ENCODE measurements at places on chromosomes 2 and 18. TPM values are rescaled to one million over a fixed set of nuclear protein-coding genes. Genes with fewer than 3 reads are reported as not detected.
A peak's percentile ranks its signal among the peaks of the same experiment; 100 is the strongest.

- DNase-seq = peak; percentile 65
Observed at GRCh38 chr2:24382363-24383073, 22.2 kb upstream of the ITSN2 start.

DNA sequence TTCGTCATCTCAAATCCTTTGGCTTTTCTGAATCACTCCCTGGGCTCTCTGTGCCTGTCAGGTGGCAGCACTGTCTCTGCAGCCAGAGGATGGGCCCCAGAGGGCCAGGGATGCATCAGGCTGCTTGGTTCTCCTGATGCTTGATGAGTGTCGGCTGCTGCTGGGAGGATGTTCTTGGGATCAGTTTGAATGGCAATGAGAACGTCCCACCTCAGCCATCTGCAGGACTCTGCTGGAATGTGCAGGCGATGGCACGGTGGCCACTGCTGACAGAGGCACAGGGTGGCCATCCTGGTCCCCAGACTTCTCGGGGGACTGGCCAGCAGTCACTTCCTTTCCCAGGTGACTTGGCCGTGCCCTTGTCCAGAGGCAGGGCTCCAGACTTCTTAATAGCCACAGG lies 146.0 kb downstream of the FAM210A start:
- DNase-seq = no peak

- DNase-seq = no peak
Observed at GRCh38 chr2:43486603-43487002, 109.2 kb downstream of the THADA start.

DNA sequence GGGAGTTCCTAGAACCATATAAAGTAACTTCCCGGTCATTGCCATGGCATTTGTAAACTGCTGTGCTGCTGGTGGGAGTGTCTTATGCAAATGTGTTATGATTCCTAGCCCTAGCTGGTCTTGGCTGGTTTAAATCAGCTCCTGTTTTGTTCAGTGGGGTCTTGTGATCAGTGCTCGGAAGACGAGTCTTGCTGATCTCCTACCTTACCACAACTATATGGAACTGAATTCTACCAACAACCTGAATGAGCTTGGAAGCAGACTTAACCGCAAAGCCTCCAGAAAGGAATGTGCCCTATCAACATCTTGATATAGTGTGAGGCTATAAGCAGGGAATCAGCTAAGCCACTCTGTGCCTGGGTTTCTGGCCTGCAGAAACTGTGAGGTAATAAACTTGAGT lies 33.5 kb downstream of the POLE4 start:
- no peak for DNase-seq

GRCh38 chr2:26891-27290 lies 19.4 kb downstream of the FAM110C start:
- no peak for DNase-seq

Gene APCDD1
- total RNA-seq = 10.6 TPM

DNA sequence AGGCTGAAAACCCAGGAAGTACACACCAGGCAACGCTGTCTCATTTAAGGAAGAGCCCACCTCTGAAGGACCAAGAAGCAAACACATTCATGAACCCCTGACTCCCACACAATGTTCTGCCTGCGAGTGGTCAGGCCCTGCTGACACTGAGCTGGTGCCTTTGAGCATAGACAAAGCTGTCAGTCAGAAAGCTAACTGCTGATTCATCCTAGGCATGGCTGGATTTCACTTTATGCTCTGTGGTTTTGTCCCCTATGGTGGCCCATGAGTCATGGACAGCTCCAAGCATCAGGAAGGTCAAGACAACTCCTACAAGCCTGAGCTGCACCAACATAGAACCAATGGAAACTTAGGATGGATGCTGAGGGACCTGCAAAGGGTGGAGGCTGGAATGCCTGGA lies 78.9 kb downstream of the UXS1 start:
- DNase-seq = no peak

DNA sequence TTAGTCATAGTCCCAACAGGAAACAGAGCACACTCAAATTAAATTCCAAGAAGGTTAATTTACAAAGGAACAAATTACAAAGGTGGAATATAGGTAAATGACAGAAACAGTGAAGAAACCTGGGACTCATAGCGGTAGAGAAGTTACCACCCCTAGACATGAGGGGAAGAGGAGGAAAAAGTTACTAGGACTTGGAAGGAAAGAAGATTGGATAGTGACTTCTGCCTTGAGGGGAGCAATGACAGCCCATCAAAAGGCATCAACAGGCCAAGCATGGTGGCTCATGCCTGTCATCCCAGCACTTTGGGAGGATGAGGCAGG lies 2.4 kb upstream of the PDE11A start:
- no peak for DNase-seq

Gene RRM2
- 4.1 TPM for total RNA-seq

GRCh38 chr2:2640818-2641217 lies 309.7 kb upstream of the MYT1L start:
- no peak for DNase-seq

DNA sequence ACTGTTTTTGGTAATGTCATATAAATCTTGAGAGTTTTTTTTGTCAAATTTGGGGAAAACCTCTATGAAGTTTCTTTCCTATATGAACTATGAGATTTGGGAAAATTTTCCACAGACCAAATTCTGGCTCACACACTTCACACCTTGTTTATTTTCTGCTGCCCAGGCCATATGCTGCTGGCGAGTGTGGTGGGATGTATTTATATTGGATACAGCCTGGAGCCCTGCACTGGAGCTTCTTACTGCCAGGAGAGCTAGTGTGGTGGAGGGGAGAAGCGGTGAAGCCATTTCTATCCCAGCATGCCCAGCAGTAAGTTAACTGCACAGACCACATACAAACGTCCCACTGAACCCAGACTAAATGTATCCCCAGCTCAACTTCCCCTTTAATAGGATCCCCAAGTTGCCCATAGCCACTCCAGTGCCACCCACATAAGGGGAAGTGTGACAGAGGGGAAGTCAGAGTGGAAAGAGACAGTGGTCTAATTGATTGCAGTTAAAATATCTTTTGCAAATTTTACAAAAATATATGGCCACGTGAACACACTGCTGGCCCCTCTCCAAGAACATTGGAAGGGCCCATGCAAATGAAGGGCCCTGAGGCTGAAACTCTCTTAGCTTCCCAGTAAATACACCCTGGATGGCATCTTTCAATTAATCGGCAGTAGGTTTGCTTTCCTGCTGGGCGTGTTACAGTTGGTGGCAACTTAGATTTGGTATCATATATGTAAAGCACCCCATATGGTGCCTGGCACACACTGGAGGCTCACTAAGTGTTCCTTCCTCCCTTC lies 146.6 kb upstream of the ITGA6 start:
- DNase-seq = no peak

Gene RALBP1
- total RNA-seq = 26.5 TPM

Gene DTNA
- 46.5 TPM for total RNA-seq

DNA sequence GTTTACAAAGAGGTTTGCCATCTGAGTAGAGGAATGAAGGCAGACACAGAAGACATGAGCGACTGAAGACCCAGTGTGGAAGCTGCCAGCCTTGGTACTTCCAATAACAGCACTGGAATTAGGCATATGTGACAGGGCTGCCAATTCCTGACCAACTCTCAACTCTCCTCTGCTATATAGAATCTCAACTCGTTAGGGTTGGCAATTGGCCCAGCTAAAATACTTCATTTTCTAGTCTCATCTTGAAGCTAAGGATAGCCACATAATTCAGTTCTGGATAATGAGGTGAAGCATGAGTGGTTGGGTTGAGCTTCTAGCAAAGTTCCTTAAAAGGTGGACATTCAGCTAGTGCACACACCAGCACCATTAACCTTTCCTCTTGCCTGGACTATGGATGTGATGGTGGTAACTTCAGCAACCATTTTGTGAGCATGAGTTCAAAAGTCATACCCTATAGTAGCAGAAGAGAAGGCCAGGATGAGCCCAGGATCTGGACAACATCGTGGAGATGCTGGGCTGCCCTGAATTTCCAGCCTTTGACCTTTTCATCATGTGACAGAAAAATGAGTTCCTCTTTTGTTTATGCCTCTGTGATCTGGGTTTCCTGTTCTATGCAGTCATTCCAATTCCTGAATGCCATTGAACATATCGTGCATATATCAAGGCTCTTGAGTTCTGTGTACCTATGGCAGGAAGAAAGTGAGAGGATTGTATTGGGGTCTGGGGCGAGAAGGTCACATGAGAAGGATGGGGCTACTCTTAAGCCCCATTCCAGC lies 68.1 kb upstream of the HAAO start:
- no peak for DNase-seq

Gene SERPINB7
- total RNA-seq = not detected

DNA sequence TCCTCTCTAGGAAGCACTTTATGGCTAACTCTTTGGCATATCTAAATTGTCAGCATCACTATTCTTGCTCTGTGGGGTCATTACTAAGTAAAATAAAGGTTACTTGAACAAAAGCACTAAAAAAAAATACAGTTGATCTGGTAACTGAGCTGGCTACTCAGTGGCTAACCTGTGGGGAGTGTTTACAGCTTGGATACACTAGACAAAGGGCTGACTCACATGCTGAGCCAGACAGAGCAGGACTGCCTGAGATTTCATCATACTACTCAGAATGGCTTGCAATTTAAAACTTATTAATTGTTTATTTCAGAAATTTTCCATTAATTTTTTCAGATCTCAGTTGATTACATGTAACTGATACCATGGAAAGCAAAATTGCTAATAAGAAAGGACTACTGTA lies 1690.4 kb upstream of the SLC39A10 start:
- no peak for DNase-seq

- no peak for DNase-seq
Observed at GRCh38 chr18:76195601-76196000, 299.4 kb downstream of the ZNF516 start.

DNA sequence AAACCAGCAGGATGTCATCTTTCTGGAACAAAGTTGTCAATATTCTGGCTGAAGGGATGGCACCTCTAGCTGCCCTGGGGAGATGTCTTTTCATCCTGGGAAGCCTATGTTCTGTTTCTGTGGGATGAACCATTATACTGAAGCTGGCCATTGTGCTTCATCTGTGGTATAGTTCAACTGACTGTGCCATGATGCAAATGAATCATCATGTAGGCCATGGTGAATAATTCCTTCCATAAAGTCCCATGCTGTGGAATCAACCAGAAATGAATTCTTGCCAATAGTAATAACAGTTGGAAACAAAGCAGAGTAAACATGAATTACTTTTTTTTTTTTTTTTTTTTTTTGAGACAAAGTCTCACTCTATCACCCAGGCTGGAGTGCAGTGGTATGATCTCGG lies 64.1 kb upstream of the CNGA3 start:
- no peak for DNase-seq

Gene GALNT14
- 10.2 TPM for total RNA-seq

GRCh38 chr2:179545024-179545423 lies 280.4 kb upstream of the SESTD1 start:
- no peak for DNase-seq

Gene RIT2
- total RNA-seq = 29.3 TPM

GRCh38 chr18:48328473-48329210 lies 80.5 kb downstream of the ZBTB7C start:
- no peak for DNase-seq

DNA sequence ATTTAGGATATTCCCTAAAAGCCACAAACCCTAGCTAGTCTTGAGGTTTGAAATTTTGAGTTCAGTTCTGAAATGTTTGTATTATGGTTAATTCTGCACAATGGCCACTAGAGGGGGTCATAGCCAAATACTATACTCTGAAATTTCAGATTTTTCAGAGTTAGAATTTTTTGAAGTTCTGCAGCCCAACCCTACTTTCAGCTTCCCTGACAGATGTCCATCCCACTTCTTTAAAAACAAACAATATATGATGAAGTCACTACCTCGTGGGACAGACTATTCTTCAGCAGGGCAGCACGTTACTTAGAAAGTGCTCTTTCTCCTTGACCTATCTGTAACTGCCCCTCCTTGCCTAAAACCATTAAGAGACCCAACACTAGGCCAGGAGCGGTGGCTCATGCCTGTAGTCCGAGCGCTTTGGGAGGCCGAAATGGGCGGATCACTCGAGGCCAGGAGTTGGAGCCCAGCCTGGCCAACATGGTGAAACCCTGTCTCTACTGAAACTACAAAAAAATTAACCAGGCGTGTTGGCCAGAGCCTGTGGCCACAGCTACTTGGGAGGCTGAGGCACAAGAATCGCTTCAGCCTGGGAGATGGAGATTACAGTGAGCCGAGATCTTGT lies 48.2 kb upstream of the PAPOLG start:
- DNase-seq = peak; percentile 12

Gene IL36A
- total RNA-seq = not detected

Gene COA5
- 60.7 TPM for total RNA-seq

Gene CD302
- 1.6 TPM for total RNA-seq

Gene ANKRD29
- total RNA-seq = 2.4 TPM

GRCh38 chr2:67318563-67318962 lies 78.6 kb upstream of the ETAA1 start:
- no peak for DNase-seq

- no peak for DNase-seq
Observed at GRCh38 chr18:25819746-25820363, 270.6 kb downstream of the SS18 start.

- no peak for DNase-seq
Observed at GRCh38 chr2:64295326-64296139, 151.3 kb upstream of the PELI1 start.

Gene TUBA4B
- not detected for total RNA-seq

GRCh38 chr18:50298443-50299284 lies 11.2 kb upstream of the CXXC1 start:
- DNase-seq = no peak

DNA sequence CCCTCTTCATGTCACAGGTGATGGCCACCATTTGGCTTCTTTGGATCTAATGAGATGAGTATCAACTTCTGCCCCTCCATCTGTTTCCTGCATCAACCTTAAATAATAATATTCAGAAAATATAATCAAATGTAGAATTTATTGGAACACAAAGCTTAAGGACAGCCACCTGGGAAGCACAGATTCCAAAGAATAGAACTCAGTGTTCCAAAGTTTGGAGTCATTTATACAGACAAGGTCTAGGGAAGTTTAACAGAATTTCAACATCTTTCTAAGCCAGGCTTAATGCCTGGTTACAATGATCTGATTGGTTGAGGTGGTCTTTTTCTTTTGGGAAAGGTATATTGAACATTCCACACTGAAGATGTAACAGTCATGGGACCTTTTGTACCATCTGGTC lies 218.0 kb upstream of the PIEZO2 start:
- DNase-seq = no peak

DNA sequence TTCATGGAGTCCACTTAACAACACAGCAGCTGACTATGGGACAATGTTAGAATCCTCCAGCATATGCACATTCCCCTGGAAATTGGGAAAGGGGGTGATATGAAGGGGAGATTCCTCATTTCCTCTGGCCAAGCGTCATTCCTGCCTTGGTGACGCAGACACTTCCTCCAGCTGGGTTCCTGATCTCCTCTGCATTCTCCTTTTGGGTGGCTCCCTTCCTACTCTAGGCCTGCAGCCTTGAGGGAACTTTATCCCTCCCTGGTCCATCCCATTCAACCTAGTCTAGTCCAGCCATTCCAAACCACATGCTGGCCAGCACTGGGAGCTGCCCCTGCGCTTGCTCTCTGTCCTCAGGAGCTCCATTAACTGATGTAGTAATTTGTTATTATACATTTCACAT lies 216.8 kb downstream of the VAPA start:
- DNase-seq = no peak

- DNase-seq = no peak
Observed at GRCh38 chr2:195368249-195369217, 288.5 kb upstream of the SLC39A10 start.

Gene MALL
- 2.9 TPM for total RNA-seq

Gene NEUROD1
- total RNA-seq = 4.9 TPM

Data from frontal cortex (tissue), 4 donors.